NCI-H2081 (cell line): ENCODE measurements at places on chromosomes 12 and 14.
A peak's percentile ranks its signal among the peaks of the same experiment; 100 is the strongest.

GRCh38 chr14:101173698-101174521 lies 270.4 kb upstream of the RTL1 start:
- DNase-seq = peak; percentile 34

- no peak for DNase-seq
These were observed 6.0 kb downstream of the B4GALNT1 start for GRCh38 chr12:57626921-57627445.

GRCh38 chr14:95875831-95876760 lies 536 bp upstream of the TUNAR start:
- peak; percentile 51 for DNase-seq

GRCh38 chr12:6062757-6063735 lies 61.4 kb downstream of the VWF start:
- DNase-seq = peak; percentile 57

GRCh38 chr14:86942936-86943335 lies 1050.0 kb downstream of the GALC start:
- no peak for DNase-seq

- no peak for DNase-seq
These were observed 539.6 kb downstream of the VRK1 start for GRCh38 chr14:97336816-97337215.

GRCh38 chr14:50038398-50039119 lies 77.8 kb downstream of the VCPKMT start:
- DNase-seq = no peak

GRCh38 chr12:53481939-53482586 lies 17.2 kb downstream of the MAP3K12 start:
- no peak for DNase-seq

- no peak for DNase-seq
These were observed 194.5 kb upstream of the CDKN3 start for GRCh38 chr14:54202288-54202687.

- DNase-seq = no peak
These were observed 2.0 kb downstream of the INTS13 start for GRCh38 chr12:26935636-26936378.

- no peak for DNase-seq
These were observed 286.4 kb downstream of the PCNX1 start for GRCh38 chr14:71193663-71194062.

- DNase-seq = no peak
These were observed 128.4 kb upstream of the TBX3 start for GRCh38 chr12:114812384-114812783.

- no peak for DNase-seq
These were observed 30.3 kb upstream of the KCNC2 start for GRCh38 chr12:75239987-75240386.
